ENCODE measurements at places on chromosomes 7 and 10. TPM values are rescaled to one million over a fixed set of nuclear protein-coding genes. Genes with fewer than 3 reads are reported as not detected.

GRCh38 chr7:82358923-82359322 is 84.7 kb downstream of the CACNA2D1 start:
- no peak for DNase-seq

Gene MCM10
- 0.45 TPM for total RNA-seq

DNA sequence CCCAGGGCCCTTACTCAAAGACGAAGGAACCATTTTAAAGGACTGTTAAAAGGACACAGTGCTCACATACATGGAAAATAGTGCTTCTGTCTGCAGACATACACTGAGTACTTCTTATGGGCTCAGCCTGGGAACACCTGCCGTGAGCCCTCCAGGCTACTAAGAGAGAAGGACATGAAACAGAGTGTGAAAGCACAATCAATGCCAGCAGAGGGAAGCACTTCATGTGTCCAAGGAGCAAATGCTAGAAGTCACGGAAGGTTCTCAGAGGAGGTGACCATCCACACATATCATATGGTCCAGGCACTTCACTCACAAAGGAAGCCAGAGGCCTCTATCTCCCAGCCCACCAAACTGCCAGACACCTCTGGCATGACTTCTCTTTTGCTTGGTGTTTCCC is 15.5 kb downstream of the ELMO1 start:
- DNase-seq, result no peak

- no peak for DNase-seq
These were observed 14.6 kb downstream of the OPALIN start for GRCh38 chr10:96344178-96344577.

DNA sequence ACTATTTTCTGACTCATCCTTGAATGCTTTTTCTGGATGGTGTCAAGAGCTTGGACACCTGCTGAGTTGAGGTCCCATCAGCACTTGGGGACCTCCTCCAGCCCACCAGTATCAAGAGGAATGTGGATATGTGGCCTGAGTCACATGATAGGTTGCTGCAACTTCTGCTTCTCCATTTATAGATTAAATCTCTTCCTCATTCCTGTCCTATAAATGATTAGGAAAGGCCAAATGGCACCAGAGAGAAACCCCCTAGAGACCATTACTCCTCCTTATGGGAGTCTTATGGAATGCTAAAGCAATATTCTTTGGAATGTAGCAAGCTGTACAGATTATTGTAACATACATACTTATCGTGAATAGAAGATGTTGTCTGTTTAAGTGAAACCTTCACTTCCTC is 85.6 kb downstream of the NEUROD6 start:
- no peak for DNase-seq

GRCh38 chr10:71742301-71743088 is 22.9 kb upstream of the C10orf105 start:
- no peak for DNase-seq

Gene BTBD16
- total RNA-seq, result 0.89 TPM

- no peak for DNase-seq
These were observed 48.2 kb upstream of the NFKB2 start for GRCh38 chr10:102347236-102347828.

GRCh38 chr7:70919481-70920073 is 212.4 kb upstream of the GALNT17 start:
- DNase-seq, result no peak

- no peak for DNase-seq
These were observed 48.4 kb upstream of the FHIP2A start for GRCh38 chr10:114773197-114773532.

DNA sequence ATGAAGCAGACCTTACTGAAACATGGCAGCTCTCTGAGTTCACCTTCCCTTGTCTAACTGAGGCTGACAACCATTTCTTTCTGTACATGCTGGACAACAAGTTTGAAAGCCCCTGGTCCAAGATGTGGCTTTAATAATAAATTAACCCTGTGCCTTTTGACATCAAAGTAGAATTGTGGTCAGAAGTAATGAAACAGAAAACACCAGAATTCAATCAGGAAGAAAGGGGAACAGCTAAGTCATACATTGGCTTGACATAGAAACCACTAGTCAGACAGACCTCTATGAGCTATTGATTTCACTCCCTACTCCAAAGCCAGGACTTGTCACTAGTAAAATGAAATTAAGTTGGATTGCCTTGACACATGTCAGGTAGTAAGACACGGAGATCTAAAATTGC is 175.2 kb upstream of the ASAH2 start:
- DNase-seq, result no peak

DNA sequence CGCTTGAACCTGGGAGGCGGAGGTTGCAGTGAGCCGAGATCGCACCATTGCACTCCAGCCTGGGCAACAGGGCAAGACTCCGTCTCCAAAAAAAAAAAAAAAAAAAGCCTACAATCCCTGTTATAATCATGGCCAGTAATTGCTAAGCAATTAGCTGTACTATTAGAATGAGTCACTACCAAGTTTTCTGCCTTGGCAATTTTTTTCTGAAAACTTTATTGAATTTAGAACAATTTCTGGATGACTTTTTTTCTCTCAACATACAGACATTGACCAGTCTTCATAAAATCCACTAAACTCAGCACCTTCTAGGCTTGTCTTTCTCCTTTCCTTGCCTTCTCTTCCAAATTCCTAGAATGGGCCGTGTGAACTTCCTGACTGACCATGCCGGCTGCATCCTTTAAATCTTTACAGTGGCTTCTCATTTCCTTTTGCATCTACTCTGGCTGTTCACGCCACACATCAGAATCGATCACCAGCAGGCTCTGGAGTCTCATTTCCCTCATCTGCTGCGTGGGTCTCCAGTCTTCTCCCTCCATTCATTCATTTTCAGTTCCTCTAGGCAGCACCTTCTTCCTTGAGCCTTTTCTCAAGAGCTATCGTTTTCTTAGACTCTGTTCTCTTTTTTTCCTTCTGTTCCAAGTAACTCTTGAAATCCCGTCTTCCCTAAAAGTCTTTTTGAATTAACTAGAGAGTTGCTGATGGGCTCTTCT is 107.9 kb downstream of the KAT6B start:
- no peak for DNase-seq

Gene TFEC
- total RNA-seq, result 10.3 TPM

- DNase-seq, result no peak
These were observed 162.5 kb downstream of the SNX10 start for GRCh38 chr7:26454180-26454579.

DNA sequence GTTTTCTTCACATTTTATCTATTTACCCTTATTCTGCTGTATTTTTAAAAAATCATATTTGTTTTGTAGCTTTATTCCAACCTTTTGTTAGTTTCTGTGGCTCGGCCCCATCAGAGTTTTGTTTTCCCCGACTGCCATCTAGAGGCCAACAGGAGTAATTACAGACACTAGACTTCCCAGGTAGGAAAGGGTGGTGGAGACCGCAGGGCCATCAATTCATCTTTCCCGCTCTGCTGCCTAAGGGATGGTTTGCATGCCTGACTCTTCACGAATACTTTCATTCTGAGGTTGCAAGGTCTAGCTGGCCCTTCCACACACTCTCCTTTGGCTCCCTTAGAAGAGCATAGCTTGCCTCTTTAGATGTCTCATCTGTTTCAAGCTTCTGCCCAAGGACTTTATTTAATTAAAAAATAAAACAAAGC is 38.3 kb downstream of the LYZL2 start:
- DNase-seq, result no peak

DNA sequence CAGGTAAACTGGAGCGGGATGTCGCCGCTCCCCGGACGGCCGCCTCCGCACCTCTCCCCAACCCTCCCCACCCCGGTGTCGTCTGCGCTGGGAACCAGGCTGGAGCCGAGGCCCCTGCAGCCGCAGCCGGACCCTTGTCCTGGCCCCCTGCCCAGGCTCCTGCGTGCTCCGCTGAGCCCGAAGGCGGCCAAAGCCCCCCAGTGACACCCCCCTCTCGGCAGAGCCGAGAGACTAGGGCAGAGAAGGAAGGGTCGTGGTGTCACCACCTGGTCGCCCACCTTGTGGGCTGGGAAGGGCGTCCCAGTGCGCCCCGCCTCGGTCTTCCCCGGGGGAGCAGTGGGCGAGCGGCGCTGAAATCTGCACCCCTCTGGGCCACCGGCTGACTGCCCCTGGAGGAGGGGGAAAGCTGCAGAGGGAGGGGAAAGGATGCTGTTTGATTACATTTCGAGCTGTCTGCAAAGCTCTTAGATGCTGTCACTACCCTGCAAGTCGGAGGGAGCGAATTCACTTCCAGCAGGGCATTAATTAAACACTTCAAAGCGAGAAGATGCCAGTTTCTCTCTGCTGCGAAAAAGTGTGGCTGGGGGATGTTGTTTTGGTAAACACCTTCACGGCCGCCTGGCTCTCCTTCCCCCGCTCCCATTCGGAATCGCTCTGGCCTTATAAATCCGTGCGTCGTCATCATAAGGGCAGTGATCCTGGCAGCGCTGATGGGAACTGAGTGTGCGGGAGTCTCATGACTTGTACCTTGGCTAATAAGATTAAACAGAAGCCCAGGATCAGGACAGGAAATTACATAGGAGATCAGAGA is 622 bp downstream of the DYNC1I1 start:
- DNase-seq, result no peak

Gene FFAR4
- 0.31 TPM for total RNA-seq

Gene GIMAP7
- total RNA-seq, result 31.6 TPM

DNA sequence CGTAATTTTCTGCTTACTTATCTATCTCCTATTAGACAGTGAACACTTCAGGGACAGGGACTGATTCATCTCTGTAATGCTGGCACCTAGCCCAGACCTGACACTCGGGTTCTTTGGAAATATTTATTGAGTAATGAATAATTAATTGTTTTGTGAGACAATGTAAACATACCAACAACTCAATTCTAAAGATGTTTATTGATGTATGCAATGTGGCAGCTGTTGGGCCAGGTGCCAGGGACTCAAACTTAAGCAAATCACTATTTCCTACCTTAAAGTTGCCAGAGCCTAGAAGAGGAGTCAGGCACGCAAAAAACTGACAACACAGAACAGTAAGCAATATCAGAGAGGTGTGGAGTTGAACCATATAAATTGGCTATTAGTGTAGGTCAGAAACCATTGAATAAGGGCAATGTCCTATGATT is 63.6 kb upstream of the BMPER start:
- DNase-seq, result no peak

Gene RBM20
- 0.67 TPM for total RNA-seq

- DNase-seq, result no peak
These were observed 17.2 kb upstream of the MYH16 start for GRCh38 chr7:99255463-99255862.

GRCh38 chr10:98339799-98340198 is 71.8 kb upstream of the LOXL4 start:
- DNase-seq, result no peak

Gene NOS3
- total RNA-seq, result 26.6 TPM

Gene ERVW-1
- 0.22 TPM for total RNA-seq

DNA sequence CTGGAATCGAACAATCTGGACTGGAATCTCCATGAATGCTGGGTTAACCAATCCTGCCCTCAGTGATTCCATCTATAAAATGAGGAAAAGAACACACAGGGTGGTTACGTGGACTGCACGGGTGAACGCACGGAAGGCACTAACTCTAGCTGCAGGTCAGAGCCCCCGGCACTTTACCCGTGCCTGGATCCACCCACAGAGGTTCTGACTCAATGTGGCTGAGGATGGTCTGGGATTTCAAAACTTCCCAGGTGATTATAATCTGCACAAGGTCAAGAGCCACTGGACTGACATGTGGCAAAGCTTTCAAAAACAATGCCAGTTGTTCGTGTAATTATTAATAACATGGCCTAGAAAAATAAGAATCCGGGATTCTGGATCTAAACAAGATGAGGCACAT is 29.2 kb downstream of the KIAA1549 start:
- DNase-seq, result no peak

Gene CLRN3
- total RNA-seq, result not detected

Gene CLCN1
- not detected for total RNA-seq

Gene GJD4
- not detected for total RNA-seq

Gene FAM25A
- not detected for total RNA-seq

GRCh38 chr7:27224983-27225934 is 17.3 kb upstream of the EVX1 start:
- DNase-seq, result no peak

DNA sequence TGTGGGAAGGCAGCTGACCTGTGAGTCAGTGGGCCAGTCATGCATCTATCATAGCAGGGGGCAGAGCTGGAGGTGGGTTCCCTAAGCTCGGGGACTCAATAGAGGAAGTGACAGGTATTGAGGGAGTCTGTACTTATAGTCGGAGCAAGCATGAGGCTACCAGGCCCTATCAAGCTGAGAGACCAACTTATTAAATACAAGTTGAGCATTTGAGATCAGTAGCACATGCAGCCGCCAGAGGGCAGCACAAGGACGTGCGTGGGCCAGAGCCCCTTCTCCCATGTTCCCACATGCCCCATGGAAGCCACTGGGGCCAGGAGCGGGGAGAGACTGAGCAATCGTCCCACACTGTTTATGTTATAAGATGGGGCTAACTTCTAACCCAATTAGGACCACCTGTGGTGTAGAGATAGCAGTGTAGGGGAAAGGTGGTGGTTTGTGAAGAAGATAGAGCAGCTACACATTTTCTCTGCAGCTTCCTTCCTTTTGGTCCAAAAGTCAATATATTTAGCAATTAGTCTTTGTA is 13.0 kb upstream of the STK31 start:
- no peak for DNase-seq

Data from sciatic nerve (tissue), 2 donors.